ENCODE measurements at places on chromosomes 3 and 15. TPM values are rescaled to one million over a fixed set of nuclear protein-coding genes. Genes with fewer than 3 reads are reported as not detected.

The ALDH1A2 gene
- total RNA-seq, result 34.9 TPM

The SGO1 gene
- total RNA-seq, result 15.5 TPM

The CERS3 gene
- total RNA-seq, result not detected

The TRPM1 gene
- total RNA-seq, result not detected

- no peak overlapping the region for H3K27ac ChIP-seq
- no peaks in the 10 kb centered on the region for H3K4me1 ChIP-seq
Observed at GRCh38 chr15:87675271-87675670, 581.3 kb downstream of the NTRK3 start.

GRCh38 chr3:52313188-52313773 lies 2.8 kb upstream of the DNAH1 start:
- no peak overlapping the region for H3K4me3 ChIP-seq
- no peaks in the 10 kb centered on the region for H3K27me3 ChIP-seq
- H3K27ac ChIP-seq, result peak overlapping the region; percentile 54
- no peak for DNase-seq

- no peaks in the 10 kb centered on the region for H3K36me3 ChIP-seq
- peaks cover 18% of the 10 kb centered on the region for H3K27me3 ChIP-seq
- H3K27ac ChIP-seq, result no peak overlapping the region
- no peak for DNase-seq
- no peaks in the 10 kb centered on the region for H3K4me1 ChIP-seq
- no peak overlapping the region for H3K4me3 ChIP-seq
Observed at GRCh38 chr3:72473156-72473555, 375.1 kb downstream of the SHQ1 start.

DNA sequence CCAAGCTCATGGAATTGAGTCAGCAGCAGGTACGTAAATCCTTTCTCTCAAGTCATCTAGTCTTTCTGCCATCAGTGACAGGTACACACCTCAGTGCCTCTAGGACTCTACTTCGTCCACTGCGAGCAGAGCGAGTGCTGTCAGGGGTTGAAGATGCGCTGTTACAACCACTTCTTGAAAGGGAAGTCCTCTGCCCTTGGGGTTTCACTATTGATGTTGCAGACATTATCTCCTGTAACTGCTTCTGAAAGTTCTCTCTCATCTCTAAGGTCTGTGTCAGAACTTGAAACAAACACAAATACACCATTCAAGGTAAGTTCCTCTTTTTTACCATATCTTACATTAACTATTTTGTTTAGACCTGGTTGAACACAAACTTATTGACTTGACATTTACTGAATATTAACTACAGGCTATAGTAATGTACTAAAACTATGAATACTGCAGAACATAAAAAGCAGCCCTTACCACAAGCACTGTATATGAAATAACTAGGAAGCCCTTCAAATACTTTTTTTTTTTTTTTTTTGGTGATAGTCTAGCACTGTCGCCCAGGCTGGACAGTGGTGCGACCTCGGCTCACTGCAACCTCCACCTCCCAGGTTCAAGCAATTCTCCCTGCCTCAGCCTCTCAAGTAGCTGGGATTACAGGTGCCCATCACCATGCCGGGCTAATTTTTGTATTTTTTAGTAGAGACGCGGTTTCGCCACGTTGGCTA lies 41.5 kb downstream of the TOPBP1 start:
- no peak for DNase-seq
- no peaks in the 10 kb centered on the region for H3K27me3 ChIP-seq
- H3K4me3 ChIP-seq, result no peak overlapping the region

GRCh38 chr15:41829959-41830646 lies 2.2 kb downstream of the JMJD7 start:
- H3K4me3 ChIP-seq, result no peak overlapping the region
- H3K27ac ChIP-seq, result no peak overlapping the region
- peaks cover 10% of the 10 kb centered on the region for H3K4me1 ChIP-seq
- no peaks in the 10 kb centered on the region for H3K27me3 ChIP-seq

GRCh38 chr15:96350934-96351724 lies 20.6 kb downstream of the NR2F2 start:
- peak overlapping the region; percentile 87 for H3K27ac ChIP-seq
- H3K4me1 ChIP-seq, result peaks cover 92% of the 10 kb centered on the region
- H3K36me3 ChIP-seq, result peaks cover 3% of the 10 kb centered on the region
- peak overlapping the region; percentile 24 for H3K4me3 ChIP-seq
- peak; percentile 63 for DNase-seq

Measured in endothelial cell of umbilical vein (primary cell).